ENCODE measurements at places on chromosomes 6 and 20.

- DNase-seq = peak; percentile 47
Observed at GRCh38 chr6:97437087-97437486, 154.1 kb upstream of the MMS22L start.

GRCh38 chr20:39216195-39216594 lies 254.1 kb downstream of the DHX35 start:
- DNase-seq = no peak

- DNase-seq = no peak
Observed at GRCh38 chr20:18252597-18253451, 35.5 kb upstream of the ZNF133 start.

DNA sequence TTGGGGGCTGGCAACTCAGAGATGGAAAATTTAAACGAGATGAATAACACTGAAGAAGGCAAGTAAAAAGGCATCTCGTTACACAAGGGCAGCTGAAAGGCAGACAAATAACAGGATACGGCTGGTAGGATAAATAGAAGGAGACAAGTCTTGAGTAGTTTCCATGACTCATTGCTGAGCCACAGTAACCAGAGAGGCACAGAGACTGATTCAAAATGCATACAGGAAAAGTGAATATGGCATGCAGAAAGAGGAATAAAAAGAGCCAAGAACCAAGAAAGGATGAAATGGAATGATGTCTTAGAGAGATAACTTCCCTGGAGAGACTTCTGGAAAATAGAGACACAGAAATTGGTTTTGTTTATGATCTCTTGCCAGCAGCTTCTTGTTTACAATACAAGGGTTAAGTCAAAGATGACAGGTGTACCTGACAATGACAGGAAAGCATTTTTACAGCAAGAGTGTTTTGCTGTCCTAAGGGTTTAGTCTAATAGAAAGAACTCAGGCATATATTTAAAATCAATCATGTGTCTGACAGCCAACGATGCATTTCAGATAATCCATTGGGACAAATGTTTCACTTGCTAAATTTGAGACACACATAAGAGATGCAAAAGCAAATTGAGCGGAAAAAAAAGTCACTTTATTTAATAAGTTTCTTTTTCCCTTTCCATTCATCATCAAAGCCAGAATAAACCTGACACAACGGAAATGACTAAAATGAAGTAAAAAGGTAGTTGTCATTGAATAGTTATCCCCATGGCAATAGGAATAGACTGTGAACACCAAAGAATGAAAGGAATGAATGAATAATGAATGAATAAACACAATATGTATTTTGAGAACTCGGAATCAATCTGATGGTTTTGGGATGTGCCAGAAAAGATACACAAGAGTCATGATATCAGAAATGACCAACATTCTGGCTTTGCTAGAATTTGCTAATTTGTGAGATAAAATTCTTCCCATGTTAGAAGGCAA lies 68.0 kb upstream of the KCNQ5 start:
- peak; percentile 85 for DNase-seq

DNA sequence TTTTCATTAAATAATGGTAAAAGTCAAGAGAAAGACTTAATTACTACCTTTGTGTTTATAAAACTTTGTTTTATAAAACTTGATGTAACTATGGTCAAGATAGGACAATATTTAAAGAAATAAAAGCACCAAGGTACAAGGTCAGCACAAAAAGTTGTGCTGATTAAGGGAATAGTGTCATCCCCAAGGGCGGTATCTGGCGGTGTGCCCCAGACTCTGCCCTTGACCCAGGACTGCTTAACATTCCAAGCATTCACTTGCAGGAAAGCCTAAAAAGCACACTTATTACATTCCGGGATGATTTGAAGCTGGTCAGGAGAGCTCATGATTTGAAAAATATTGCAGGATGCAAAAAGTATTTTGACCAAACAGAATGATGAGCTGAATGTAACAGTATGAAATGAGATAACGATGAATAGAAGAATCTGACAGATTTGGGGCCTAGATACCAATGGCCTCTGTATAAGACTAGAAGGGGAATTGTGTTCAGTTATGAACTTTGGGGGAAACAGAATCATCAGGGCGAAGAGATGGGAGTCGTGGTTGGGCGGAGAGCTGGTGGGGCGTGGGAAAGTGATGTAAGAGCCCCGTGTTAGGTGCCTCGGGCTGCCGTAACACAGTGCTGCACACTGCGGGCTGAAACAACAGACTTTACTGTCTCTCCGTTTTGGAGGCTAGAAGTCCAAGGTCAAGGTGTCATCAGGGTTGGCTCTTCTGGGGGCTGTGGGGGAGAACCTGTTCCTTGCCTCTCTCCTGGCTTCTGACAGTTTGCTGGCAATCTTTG lies 77.2 kb downstream of the CDC5L start:
- peak; percentile 61 for DNase-seq

DNA sequence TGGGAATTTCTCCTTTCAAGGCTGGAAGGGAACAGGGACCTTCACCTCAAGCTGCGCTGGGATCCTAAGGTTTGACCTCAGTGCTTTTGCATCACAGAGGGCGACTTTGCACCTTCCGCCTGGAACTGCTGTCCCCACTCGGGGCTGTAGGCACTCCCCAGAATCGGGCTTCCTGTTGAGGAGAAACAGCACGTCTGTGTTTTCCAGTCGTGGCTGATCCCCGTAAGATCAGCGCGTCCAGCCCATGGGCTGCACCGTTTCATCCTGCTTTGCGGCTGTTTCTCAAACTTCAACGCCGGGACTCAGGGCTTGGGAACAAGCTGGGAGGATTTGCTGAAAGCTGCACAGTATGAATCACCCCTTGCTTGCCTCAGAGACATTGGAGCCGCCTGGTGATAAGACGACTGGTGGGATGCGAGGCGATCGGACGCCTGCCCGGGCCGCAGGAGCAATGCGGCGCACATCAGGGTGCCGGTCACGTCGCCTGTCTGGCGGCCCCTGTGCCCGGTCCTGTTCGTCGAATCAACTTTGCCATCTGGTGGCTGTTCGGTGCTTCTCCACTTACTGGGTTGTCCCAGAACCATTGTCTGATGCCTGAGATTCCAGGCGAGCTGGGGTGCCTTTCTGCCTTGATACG lies 53.6 kb upstream of the FRMD1 start:
- peak; percentile 88 for DNase-seq

GRCh38 chr6:107716688-107717089 lies 107.4 kb downstream of the SCML4 start:
- DNase-seq = peak; percentile 27

DNA sequence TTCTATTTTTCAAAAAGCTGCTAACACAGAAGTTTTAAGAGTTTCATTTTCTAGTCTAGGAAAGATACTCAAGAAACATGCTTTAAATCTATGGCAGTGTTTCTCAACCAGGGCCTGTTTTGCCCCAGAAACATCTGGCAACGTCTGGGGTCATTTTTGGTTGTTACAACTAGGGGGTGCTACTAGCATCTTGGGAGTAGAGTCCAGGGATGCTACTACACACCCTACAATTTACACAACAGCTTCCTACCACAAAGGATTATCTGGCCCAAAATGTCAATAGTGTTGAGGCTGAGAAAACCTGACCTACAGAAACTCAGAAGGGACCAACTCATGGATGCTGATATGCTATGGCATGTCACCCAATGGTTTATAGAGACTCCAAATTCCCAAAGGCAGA lies 24.4 kb downstream of the SERAC1 start:
- peak; percentile 39 for DNase-seq

- DNase-seq = peak; percentile 72
Observed at GRCh38 chr20:19807191-19807945, 49.3 kb downstream of the RIN2 start.

DNA sequence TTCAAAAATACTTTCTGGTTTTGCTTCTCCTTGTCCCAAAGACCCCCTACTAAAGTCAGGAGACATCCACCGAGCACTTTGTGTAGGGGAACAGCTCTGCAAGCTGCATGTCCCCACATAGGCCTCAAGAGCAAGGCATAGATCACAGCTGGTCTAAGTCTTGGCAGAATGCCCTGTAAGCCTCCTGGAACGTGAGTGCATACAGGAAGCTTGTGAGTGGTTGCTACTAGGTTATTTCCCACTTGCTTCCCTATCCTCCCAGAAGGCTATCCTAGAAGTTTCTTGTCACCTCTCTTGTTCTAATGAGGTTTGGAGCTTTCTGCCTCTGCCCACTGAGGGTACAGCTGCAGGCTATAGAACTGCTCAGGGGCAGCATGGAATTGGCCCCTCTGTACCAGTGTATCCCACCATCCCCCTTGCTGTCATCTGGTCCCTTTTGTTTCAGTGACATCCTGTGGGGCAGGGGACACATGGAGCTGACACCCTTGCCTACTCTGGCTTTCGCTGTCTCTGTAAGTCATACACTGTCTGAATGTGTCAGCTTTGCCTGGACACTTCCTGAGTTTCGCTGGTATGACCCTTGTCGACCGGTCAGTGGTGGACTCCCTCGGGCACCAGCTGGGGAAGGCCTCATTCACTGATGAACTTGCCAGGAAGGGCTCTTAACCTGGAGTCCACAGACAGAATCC lies 35.6 kb upstream of the KCNK16 start:
- DNase-seq = peak; percentile 86

- no peak for DNase-seq
Observed at GRCh38 chr20:25239387-25240370, 8.2 kb upstream of the PYGB start.

- DNase-seq = no peak
Observed at GRCh38 chr20:44021900-44022299, 107.2 kb downstream of the TOX2 start.

DNA sequence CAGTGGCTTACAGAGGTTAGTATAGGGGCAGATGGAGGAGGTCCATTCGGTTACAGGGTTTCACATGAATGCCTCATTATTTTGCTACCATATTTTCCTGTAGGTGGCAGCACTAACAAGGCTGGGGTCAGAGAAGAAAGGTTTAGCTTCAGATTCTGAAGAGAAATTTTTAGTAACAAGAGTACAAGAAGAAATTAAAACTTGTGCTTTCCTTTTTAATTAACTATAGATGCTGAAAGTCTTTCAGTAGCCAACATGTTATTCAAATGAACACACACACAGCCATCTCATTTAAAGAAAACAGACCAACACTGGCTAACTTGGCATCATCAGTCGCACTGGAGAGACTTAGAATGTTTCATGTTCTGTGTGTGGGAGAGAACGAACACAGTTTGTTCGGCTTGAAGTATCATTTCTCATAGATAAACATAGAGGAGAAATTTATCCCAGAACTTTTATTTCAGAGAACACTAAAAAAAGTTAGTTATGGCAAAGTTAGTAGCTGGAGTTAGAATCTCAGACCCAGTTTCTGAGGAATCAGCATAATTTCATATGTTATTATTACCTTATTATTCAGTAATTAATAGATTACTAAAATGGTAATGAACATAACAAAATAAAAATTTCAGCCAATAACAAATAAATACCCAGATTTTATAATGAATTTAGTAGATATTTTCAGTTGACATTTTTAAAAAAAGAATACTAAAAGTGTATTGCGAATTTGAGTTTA lies 314.0 kb upstream of the RSPO3 start:
- DNase-seq = peak; percentile 74

GRCh38 chr20:48409055-48409615 lies 418.7 kb downstream of the PREX1 start:
- no peak for DNase-seq

GRCh38 chr6:47047479-47048407 lies 5.6 kb upstream of the ADGRF1 start:
- DNase-seq = peak; percentile 85

GRCh38 chr20:22617160-22617559 lies 32.8 kb upstream of the FOXA2 start:
- no peak for DNase-seq

DNA sequence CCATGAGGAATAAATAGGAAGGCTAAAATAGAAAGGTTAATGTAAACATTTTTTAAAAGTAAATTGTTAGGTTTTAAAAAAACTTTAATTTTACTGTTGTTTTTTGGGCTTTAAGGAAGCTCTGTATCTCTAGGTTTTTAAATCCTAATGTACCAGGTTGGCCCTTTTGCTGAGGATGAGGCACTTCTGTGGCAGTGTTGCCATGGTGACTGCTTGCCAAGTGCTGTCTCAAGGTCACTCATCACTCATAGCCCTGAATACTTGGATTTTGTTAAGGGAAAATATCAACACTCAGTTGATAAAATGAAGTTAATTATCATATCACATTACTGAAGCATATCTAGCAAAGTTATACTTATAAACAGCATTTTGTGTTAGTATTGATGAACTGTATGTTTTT lies 50.2 kb downstream of the NCOA3 start:
- DNase-seq = no peak

DNA sequence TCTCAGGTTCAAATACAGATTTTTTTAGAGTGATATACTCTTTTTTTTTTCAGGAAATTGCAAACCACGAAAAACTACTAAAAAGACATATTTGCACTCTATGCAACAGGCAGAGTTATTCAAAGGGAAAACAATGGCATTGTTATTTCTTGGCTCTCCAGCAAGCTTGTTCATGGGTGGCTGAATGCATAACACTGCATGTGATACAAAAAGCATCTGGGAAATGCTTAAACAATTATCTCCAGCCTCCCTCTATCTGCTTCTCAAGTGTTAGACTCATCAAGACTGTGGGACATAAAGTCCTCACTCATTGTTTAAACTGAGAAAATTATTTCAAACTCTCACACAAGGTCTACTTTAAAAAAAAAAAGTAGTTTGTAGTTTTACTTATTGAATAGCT lies 7.3 kb upstream of the COL12A1 start:
- DNase-seq = peak; percentile 76

GRCh38 chr6:165827190-165827518 lies 164.1 kb upstream of the PDE10A start:
- no peak for DNase-seq

GRCh38 chr6:38103921-38104320 lies 284.4 kb downstream of the ZFAND3 start:
- DNase-seq = no peak

- DNase-seq = no peak
Observed at GRCh38 chr20:25992146-25992545, 295.5 kb upstream of the ZNF337 start.

- DNase-seq = no peak
Observed at GRCh38 chr6:29201966-29202365, 31.3 kb downstream of the OR2J2 start.

- DNase-seq = peak; percentile 93
Observed at GRCh38 chr20:12053353-12053752, 135.7 kb downstream of the BTBD3 start.

GRCh38 chr6:135170849-135171248 lies 10.3 kb upstream of the MYB start:
- DNase-seq = no peak

- no peak for DNase-seq
Observed at GRCh38 chr6:121536345-121536744, 100.9 kb downstream of the GJA1 start.

GRCh38 chr6:132907231-132907630 lies 92.9 kb downstream of the RPS12 start:
- DNase-seq = no peak

DNA sequence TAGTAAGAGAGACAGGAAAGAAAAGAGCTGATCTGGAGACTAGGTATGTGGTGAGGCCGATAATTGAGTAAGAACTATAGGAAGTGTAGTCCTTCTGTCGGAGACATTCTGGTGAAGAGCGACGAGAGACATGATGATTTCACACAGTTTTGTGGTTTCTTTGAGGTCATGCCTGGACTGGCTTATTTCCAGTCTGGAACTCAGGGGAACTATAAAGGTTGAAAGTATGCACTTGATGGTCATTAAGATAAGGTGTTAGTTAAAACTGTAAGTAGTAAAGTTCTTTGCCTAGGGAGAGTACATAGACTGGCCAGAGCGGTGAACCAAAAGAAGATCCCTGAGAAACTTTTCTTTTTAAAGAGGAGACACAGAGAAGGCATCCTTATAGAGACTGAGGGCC lies 68.8 kb downstream of the RFX6 start:
- DNase-seq = no peak

GRCh38 chr20:12592756-12593155 lies 416.0 kb upstream of the SPTLC3 start:
- no peak for DNase-seq

- DNase-seq = peak; percentile 36
Observed at GRCh38 chr6:68071740-68072139, 563.3 kb upstream of the ADGRB3 start.

All from fibroblast of pulmonary artery (primary cell).